ENCODE measurements at places on chromosomes 3 and 15.

DNA sequence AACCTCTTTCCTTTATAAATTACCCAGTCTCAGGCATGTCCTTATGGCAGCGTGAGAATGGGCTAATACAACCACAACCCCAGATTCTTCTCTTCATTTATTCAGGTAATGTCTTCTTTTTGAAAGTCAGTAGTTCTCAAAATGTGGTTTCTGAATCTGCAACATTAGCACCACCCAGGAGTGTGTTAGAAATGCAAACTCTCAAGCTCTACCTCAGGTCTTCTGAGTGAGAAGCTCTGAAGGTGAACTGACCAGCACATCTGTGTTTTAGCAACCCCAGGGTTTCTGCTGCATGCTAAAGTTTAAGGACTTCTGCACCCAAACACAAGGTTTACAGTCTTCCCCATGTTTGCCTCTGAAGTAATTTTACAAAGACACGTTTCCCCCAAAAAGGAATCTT is 22.3 kb upstream of the TRIM59 start:
- no peak for DNase-seq

GRCh38 chr3:163056874-163057497 is 1560.4 kb downstream of the OTOL1 start:
- DNase-seq, result peak; percentile 5

DNA sequence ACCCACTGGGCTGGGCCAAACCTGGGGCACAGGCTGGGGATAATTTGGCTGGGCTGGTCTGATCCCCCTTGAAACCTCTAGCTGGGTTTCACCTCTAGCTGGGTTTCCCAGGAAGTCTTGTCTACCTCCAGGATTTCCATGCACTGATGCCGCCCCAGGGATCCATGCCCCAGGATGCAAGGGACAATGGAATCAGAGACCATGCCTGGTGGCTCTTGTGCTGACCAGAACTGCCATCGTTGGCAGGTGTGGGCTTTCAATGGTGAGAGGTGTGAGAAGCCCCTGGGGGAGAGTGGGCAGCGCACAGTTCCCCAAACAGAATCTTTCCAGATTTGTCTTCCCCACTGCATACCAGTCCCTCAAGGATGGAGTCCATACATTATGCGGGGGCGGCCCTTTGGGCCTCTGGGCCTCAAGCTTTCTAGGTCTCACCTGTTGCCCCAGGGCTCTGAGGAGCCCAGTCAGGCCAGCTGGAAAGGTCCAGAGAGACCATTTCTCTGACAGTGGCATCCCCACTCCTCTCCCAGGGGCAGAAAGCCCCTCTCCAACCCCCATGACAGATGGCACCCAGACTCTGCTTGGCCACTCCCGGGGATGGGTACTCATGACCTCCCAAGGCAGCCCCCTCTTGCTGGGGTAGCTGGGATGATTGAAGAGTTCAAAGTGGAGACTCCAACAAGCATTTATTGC is 35.4 kb downstream of the EPHB3 start:
- DNase-seq, result no peak

GRCh38 chr15:64934023-64934422 is 22.3 kb downstream of the ANKDD1A start:
- no peak for DNase-seq

DNA sequence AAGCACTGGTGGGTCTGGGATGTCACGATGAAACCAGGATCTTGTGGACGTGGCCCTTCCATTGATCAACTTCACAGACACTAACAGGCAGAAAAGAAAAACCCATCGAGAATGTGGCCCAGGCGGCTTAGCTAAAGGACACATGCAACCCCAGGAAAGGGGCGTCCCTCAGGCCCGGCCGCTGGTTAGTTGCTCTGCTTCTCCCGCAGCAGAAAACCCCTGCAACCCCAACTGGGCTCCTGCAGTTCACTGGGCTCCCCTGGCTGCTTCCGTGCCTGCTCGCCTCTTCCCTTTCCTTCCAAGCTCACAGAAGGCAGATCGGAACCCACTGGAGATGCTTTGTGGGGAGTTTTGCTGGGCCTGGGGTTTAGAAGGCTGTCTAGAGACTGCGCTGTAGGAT is 1.1 kb downstream of the GASK1A start:
- no peak for DNase-seq

GRCh38 chr3:23075496-23075895 is 127.6 kb upstream of the UBE2E2 start:
- no peak for DNase-seq

DNA sequence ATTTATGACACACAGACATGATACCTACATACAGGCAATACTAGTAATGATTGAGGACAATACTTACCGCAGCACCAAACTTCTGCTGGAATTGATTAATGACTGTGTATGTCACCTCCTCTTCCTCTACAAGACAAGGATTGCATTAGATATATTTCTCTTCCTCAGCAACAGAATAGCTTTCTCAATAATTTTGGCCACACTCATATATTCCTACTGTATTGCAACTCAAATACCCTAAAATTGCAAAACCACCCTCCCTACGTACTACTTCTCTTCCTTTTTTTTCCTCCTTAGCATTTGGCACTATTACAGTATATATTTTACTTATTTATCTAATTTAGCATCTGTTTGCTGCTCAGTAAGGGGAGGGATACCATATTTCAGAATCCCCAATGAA is 14.8 kb downstream of the EXD1 start:
- no peak for DNase-seq

GRCh38 chr3:182729903-182730674 is 63.2 kb upstream of the ATP11B start:
- DNase-seq, result no peak

GRCh38 chr3:185583925-185584324 is 2.2 kb upstream of the SENP2 start:
- DNase-seq, result no peak

- DNase-seq, result no peak
Measured at GRCh38 chr3:128226795-128227395, 73.6 kb downstream of the EEFSEC start.

GRCh38 chr3:192834428-192834827 is 83.2 kb downstream of the MB21D2 start:
- no peak for DNase-seq

DNA sequence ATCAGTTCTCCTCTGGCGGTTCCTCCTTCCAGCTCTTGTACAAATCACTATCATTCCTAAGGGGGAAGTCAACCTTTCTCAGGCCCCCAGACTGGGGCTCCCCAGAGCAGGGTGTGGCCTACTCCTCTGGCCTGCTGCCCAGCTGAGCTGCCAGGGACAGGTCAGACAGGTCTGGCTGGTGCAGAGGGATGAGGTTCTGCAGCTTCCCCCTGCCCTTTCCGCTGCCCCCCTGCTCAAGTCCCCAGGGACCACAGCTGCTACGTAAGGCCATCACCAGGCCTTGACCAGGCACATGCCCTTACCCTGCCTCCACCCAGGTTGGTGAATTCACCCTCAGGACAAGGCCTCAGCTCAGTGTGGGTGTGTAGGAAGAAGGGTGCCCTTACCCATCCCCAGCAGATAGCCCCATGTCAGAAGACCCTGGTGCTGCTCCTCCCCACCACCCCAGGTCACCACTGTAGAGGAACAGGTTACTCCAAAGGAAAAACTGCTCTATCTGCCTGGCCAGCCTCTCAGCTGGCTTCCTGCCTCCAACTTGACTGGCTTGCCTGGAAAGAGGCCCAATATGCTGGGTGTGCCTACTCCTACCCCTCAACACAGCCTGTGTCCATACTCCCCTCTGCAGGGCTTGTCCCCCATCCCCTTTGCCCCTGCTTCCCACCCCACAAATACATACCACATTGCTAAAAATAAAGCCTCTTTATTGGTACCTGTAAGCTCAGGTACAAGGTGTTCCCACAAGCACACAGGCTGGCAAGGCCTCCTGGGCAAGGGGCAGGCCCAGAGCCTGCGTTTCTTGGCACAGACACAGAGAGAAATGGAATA is 12.0 kb downstream of the CSRNP1 start:
- DNase-seq, result peak; percentile 71

GRCh38 chr3:193754719-193755118 is 161.7 kb downstream of the OPA1 start:
- no peak for DNase-seq

GRCh38 chr15:39488516-39488915 is 92.4 kb upstream of the THBS1 start:
- DNase-seq, result no peak

DNA sequence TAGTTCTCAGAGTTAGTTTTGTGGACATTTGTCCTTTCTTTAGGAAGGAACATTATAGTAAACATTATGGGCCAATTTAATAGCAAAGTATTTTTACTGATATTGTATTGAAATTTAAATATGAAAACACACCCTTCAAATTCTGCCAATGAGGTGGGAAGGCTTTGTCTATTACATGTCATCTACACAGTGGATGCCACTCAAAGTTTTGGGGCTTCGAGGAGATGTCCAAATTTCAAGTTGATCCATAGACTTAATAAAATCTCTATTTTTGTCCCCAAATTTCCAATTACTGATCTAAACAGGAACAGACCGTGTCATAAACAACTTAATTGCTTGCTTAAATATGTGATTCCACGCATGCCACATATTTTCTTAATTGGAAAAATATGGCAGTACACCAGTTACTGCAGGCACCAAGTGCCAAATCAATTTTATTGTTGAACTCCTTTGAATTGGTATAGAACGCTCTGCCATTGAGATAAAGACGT is 1.7 kb downstream of the SHOX2 start:
- DNase-seq, result no peak

GRCh38 chr3:184748219-184749135 is 36.6 kb upstream of the MAGEF1 start:
- no peak for DNase-seq

DNA sequence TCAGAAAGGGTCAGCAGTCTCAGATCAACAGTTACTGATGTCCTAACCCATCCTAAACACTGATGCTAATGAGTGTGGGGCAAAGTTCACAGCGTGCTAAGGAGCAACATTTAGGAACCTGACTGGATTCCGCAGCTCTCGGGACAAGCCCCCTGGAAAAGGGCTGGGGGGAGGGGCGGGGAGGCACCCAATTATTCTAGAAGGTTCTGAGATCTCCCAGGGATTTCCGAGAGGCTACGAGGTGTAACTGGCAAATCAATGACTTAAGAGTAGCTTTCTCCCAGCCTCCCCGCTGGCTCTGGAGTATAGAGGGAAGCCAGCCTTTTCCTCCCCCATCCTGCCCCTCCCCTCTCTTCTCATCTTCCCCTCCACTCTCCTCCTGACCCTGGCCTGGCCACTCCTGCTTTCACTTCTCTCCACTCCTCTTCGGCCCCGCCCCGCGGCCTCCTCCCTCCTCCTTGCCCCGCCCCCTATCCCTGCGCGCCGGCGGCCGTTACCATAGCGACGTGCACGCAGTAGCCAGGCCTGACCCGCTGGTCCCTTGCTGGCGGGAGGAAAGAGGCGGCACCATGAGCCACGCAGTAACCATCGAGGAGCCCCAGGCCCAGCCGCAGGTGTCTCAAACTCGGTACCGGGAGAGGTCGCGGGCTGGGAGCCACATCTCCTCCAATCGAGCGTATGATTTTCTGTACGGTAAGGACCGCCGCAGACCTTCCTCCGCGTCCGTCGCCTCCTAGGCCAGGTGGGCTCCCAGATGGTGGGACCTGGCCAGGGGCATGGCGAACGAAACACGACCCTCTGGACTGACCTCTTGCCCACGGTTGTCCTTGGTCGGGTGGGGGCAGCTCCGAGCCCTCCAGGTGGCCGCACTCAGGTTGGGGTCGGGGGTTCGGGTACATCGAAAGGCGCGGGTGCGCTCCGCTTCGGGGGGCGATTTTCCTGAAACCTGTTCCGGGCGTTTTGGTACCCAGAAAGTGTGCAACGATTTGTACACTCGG is at the start of gene CFAP91:
Gene CFAP91, plus strand, starts transcription at position 493 of the 998 bp plus-strand sequence. Its CDS starts 77 bp downstream, at position 570.
- DNase-seq, result peak; percentile 87

- no peak for DNase-seq
Measured at GRCh38 chr3:150733373-150733935, 29.5 kb downstream of the SIAH2 start.

GRCh38 chr3:70658513-70659310 is 346.3 kb upstream of the MDFIC2 start:
- no peak for DNase-seq

GRCh38 chr3:183044547-183045229 is 54.6 kb downstream of the MCCC1 start:
- no peak for DNase-seq

GRCh38 chr3:41299036-41299435 is 99.7 kb downstream of the CTNNB1 start:
- DNase-seq, result no peak

GRCh38 chr3:113193288-113193687 is 18.1 kb upstream of the BOC start:
- no peak for DNase-seq

GRCh38 chr3:90015688-90016356 is 908.4 kb downstream of the EPHA3 start:
- DNase-seq, result no peak

DNA sequence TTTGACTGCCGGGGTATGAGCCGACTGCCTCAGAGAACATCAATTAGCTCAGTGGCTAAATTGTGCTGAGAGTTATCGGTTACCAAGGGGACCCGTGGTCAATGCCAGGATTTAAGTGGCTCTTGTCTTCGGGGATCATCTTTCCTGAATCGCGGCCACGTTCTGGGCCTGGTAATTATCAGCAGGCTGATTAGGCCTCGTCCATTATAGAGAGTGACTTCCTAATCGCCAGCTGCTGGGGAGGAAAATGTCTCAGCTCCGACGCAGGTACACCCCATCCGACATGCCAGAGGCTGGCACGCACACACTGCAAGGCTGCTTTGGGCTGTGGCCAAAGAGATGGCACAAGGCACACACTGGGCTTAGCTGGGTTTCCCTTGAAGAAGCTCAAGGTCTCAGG is 10.6 kb downstream of the TRH start:
- DNase-seq, result peak; percentile 32

DNA sequence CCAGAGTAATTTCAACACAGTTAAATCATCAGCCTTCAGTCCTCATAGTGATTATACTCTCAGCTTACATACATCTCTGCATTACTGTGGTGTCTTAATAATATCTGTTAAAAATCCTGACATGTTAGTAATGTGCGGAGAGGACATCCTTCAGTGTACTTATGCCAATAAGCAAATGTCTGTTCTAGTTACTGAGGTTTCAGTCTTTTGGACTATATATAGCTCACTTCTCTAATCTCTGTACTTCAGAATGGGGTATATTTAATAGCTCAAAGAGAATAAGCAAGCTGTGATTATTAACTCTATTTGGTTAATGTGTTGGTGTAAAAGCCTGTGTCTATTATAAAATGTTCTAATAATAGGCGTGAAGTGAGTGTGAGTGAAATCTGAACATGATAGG is 28.9 kb upstream of the OSTN start:
- DNase-seq, result no peak

DNA sequence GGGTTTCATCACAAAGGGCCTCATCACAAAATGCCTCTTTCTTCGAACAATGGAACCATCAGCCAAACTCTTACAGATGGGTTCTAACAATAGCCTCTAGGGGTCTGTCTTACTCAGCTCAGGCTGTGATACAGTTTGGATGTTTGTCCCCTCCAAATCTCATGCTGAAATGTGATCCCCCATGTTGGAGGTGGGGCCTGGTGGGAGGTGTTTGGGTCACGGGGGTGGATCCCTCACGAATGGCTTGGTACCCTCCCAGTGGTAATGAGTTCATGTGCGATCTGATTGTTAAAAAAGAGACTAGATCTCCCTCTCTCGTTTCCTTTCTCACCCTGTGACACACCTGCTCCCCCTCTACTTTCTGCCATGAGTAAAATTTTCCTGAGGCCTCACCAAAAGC is 47.9 kb upstream of the LIPC start:
- no peak for DNase-seq

Data from NCI-H2029 treated with DMSO at 0.1 percent for 48 hours (cell line).